Calu3 (cell line): ENCODE measurements at places on chromosomes 16 and 17.

- peaks cover 33% of the 10 kb centered on the region for H3K4me1 ChIP-seq
- H3K27ac ChIP-seq: peak overlapping the region; percentile 78
- H3K36me3 ChIP-seq: peaks cover 35% of the 10 kb centered on the region
- DNase-seq: no peak
Observed at GRCh38 chr16:2427526-2427925, 1.7 kb upstream of the CCNF start.

- peak overlapping the region; percentile 63 for H3K27ac ChIP-seq
- H3K36me3 ChIP-seq: peaks cover 25% of the 10 kb centered on the region
- peak overlapping the region; percentile 26 for H3K4me3 ChIP-seq
- peaks cover 52% of the 10 kb centered on the region for H3K4me1 ChIP-seq
- DNase-seq: peak; percentile 69
Observed at GRCh38 chr17:17729620-17730249, 48.5 kb downstream of the RAI1 start.

GRCh38 chr16:24845726-24846547 is at the start of gene SLC5A11:
Gene SLC5A11 (plus strand): TSS chr16:24845963. CDS start chr16:24858644, 12,681 bp downstream.
- peaks cover 52% of the 10 kb centered on the region for H3K4me1 ChIP-seq
- H3K4me3 ChIP-seq: peak within 1 kb of the TSS; percentile 23

GRCh38 chr17:55451203-55451641 is 29.6 kb upstream of the MMD start:
- no peak for DNase-seq
- peaks cover 34% of the 10 kb centered on the region for H3K4me1 ChIP-seq
- H3K27me3 ChIP-seq: no peaks in the 10 kb centered on the region
- H3K27ac ChIP-seq: peak overlapping the region; percentile 8
- H3K36me3 ChIP-seq: peaks cover under 1% of the 10 kb centered on the region

DNA sequence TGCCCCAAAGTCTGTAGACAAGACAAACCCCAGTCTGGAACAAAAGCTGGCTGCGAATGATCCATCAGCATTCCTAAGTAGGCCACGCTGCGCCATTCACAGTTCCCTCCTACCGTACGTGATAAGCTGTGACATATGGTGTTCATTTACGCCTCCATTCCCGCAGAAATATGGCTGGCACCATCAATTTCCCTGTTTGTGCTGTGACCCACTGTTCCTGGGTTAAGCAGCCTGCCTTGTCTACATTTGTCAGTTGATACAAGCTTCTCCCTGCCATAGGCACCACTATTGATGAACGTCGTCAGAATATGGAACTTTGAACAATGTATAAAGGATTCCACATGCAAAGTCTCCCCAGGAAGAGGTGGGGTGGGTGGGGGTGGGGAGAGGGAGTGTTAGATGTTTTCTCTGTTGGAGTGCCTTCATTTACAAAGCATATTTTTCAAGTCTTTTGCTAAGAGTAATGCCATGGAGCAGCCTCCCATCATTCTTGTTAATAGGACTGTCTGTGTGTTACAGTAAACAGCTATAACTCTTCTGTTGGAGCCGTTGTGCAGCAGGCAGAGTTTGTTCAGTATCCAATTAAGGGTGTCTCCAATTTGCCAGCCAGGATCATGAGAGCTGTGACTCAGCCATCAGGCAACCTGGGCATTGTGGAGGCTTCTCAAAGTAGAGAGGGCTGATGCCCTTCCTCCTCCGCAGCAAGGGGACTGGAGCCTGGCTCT is 294.6 kb downstream of the TMEM114 start:
- no peaks in the 10 kb centered on the region for H3K4me1 ChIP-seq
- H3K36me3 ChIP-seq: no peaks in the 10 kb centered on the region

- H3K4me1 ChIP-seq: peaks cover 26% of the 10 kb centered on the region
- no peaks in the 10 kb centered on the region for H3K27me3 ChIP-seq
- DNase-seq: no peak
- no peak overlapping the region for H3K4me3 ChIP-seq
- no peak overlapping the region for H3K27ac ChIP-seq
Observed at GRCh38 chr16:66678337-66678736, 18.2 kb downstream of the CMTM4 start.

GRCh38 chr17:51230306-51230705 is 29.5 kb downstream of the MBTD1 start:
- no peak for DNase-seq
- H3K4me1 ChIP-seq: peaks cover 38% of the 10 kb centered on the region
- H3K27me3 ChIP-seq: no peaks in the 10 kb centered on the region
- H3K36me3 ChIP-seq: peaks cover 6% of the 10 kb centered on the region
- no peak overlapping the region for H3K4me3 ChIP-seq

DNA sequence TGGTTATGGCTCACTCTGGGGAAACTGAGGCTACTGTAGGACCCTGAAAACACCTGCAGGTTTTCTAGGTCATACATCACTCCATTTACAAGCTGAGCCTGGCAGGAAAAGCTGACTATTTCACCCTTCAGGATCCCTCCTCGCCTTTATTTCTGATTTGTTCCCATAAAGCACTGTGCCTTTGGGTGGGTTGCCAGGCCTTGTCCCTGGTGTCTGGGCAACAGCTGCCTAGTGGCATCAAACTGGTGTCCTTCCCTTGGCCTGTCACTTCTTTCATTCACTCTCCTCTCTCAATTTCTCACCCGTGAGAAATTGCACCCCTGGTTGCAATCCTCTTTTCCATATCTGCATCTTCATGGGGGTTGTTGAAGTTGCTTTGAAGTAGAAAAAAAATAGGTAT is 1.6 kb downstream of the MYL4 start:
- no peaks in the 10 kb centered on the region for H3K36me3 ChIP-seq
- H3K27ac ChIP-seq: no peak overlapping the region
- H3K4me1 ChIP-seq: peaks cover 5% of the 10 kb centered on the region
- H3K4me3 ChIP-seq: no peak overlapping the region
- peaks cover 26% of the 10 kb centered on the region for H3K27me3 ChIP-seq
- no peak for DNase-seq

GRCh38 chr16:30736995-30737793 is 11.0 kb upstream of the PHKG2 start:
- peaks cover 97% of the 10 kb centered on the region for H3K36me3 ChIP-seq
- H3K4me3 ChIP-seq: no peak overlapping the region
- no peaks in the 10 kb centered on the region for H3K27me3 ChIP-seq
- peak overlapping the region; percentile 39 for H3K27ac ChIP-seq
- H3K4me1 ChIP-seq: peaks cover 24% of the 10 kb centered on the region

- H3K4me3 ChIP-seq: no peak overlapping the region
- DNase-seq: no peak
- H3K4me1 ChIP-seq: peaks cover 27% of the 10 kb centered on the region
- H3K27ac ChIP-seq: no peak overlapping the region
Observed at GRCh38 chr16:4365014-4365406, 6.6 kb upstream of the VASN start.

DNA sequence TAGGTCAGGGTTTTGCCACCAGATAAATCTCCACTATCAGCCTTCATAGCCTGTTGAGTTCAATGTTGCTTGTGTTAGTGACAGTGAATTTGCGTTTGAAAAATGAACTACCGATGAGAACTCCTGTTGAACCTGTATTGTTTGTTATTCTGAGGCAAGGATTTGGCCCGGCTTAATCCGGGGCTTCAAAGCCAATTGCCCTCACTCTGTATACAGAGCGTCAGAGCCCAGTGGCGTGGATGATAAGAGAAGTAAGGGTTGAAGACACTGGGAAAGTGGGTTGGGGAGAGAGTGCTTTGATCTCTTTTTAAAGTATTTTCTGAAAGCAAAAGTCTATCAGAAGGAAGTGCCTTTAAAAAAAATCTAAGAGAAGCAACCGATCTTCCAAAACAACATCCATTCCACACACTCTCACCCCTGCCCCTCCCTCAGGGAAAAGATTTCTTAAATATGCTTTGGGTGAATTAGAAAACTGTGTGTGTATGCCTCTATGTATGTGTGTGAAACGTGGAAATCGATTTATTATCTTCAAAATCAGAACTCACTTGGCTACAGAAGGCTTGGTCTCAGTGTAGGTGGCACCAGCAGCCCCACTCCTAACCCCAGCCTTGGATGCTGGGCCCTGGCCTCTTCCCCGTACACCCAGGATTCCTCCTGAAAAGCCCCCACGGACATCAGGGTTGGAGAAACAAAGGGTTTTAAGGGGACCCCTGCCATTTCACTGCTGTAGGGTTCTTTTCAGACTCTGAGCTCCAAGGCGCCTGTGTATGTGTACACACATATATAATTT is 8.8 kb downstream of the TBX4 start:
- no peaks in the 10 kb centered on the region for H3K4me1 ChIP-seq
- peaks cover 74% of the 10 kb centered on the region for H3K27me3 ChIP-seq
- H3K27ac ChIP-seq: no peak overlapping the region

GRCh38 chr17:77527409-77527808 is 386.6 kb downstream of the SEC14L1 start:
- H3K4me1 ChIP-seq: no peaks in the 10 kb centered on the region
- H3K4me3 ChIP-seq: no peak overlapping the region
- no peak overlapping the region for H3K27ac ChIP-seq
- DNase-seq: no peak
- H3K27me3 ChIP-seq: peaks cover 15% of the 10 kb centered on the region
- peaks cover 4% of the 10 kb centered on the region for H3K36me3 ChIP-seq

GRCh38 chr17:44556832-44557606 is at the start of gene FZD2:
Gene FZD2 (plus strand): TSS chr17:44557484. CDS start chr17:44557689, 205 bp downstream.
- peak within 1 kb of the TSS; percentile 93 for H3K4me3 ChIP-seq
- H3K27me3 ChIP-seq: no peaks in the 10 kb centered on the region
- H3K4me1 ChIP-seq: peaks cover 49% of the 10 kb centered on the region
- peak within 1 kb of the TSS; percentile 88 for H3K27ac ChIP-seq
- DNase-seq: peak; percentile 94

GRCh38 chr16:49531425-49531824 is 157.8 kb downstream of the C16orf78 start:
- H3K27ac ChIP-seq: no peak overlapping the region
- no peaks in the 10 kb centered on the region for H3K4me1 ChIP-seq
- H3K36me3 ChIP-seq: no peaks in the 10 kb centered on the region
- peaks cover 100% of the 10 kb centered on the region for H3K27me3 ChIP-seq
- no peak for DNase-seq

GRCh38 chr17:29155227-29155965 is 24.8 kb downstream of the MYO18A start:
- peaks cover 94% of the 10 kb centered on the region for H3K4me1 ChIP-seq
- H3K36me3 ChIP-seq: peaks cover 25% of the 10 kb centered on the region
- H3K27ac ChIP-seq: peak overlapping the region; percentile 95
- H3K4me3 ChIP-seq: peak overlapping the region; percentile 59

- no peak overlapping the region for H3K4me3 ChIP-seq
- H3K27ac ChIP-seq: no peak overlapping the region
- peaks cover 62% of the 10 kb centered on the region for H3K4me1 ChIP-seq
- H3K36me3 ChIP-seq: peaks cover 13% of the 10 kb centered on the region
- H3K27me3 ChIP-seq: no peaks in the 10 kb centered on the region
- no peak for DNase-seq
Observed at GRCh38 chr17:56113486-56113885, 39.8 kb upstream of the ANKFN1 start.

GRCh38 chr17:67619555-67619954 is 98.2 kb upstream of the NOL11 start:
- no peak for DNase-seq
- no peaks in the 10 kb centered on the region for H3K36me3 ChIP-seq
- no peaks in the 10 kb centered on the region for H3K27me3 ChIP-seq
- no peak overlapping the region for H3K4me3 ChIP-seq

GRCh38 chr17:11671126-11671525 is 72.9 kb downstream of the DNAH9 start:
- H3K4me1 ChIP-seq: no peaks in the 10 kb centered on the region
- DNase-seq: no peak
- H3K27me3 ChIP-seq: no peaks in the 10 kb centered on the region
- H3K4me3 ChIP-seq: no peak overlapping the region
- no peak overlapping the region for H3K27ac ChIP-seq

GRCh38 chr16:21719283-21719682 is 55.5 kb downstream of the OTOA start:
- H3K27me3 ChIP-seq: no peaks in the 10 kb centered on the region
- no peak overlapping the region for H3K27ac ChIP-seq
- no peak overlapping the region for H3K4me3 ChIP-seq
- H3K36me3 ChIP-seq: no peaks in the 10 kb centered on the region

DNA sequence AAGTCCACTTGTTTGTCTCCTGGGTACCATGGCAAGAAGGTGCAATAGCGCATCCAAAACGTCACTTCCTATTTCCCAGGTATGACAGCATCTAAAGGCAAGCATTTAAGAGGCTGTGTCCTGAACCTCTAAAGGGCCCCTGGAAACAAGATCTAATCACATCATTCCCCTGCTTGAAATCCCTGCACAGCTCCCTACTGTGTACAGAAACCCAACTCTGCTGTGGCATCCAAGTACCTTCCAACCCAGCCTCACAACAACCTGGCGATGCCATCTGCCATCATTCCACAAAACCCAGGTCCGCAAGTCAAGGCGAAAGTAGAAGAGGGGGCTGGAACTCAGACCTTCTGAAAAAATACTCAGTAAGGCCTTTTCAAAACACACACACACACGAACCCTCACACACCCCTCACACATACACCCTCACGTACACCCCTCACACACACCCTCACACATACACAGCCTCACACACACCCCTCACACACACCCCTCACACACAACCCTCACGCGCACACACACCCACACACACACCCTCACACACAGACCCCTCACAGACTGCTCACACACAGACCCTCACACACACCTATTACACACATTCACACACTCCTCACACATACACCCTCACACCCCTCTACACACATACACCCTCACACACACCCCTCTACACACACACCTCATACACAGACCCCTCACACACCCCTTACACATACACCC is 24.5 kb downstream of the C17orf67 start:
- H3K4me3 ChIP-seq: no peak overlapping the region
- H3K36me3 ChIP-seq: no peaks in the 10 kb centered on the region
- no peaks in the 10 kb centered on the region for H3K27me3 ChIP-seq
- peaks cover 8% of the 10 kb centered on the region for H3K4me1 ChIP-seq
- H3K27ac ChIP-seq: no peak overlapping the region

GRCh38 chr17:50276588-50277356 is 2.5 kb downstream of the TMEM92 start:
- peaks cover 30% of the 10 kb centered on the region for H3K27me3 ChIP-seq
- DNase-seq: no peak
- H3K4me3 ChIP-seq: no peak overlapping the region
- H3K36me3 ChIP-seq: peaks cover 17% of the 10 kb centered on the region
- peaks cover 48% of the 10 kb centered on the region for H3K4me1 ChIP-seq

- H3K27me3 ChIP-seq: peaks cover 8% of the 10 kb centered on the region
- no peak overlapping the region for H3K4me3 ChIP-seq
Observed at GRCh38 chr16:83577078-83577745, 230.6 kb upstream of the HSBP1 start.

DNA sequence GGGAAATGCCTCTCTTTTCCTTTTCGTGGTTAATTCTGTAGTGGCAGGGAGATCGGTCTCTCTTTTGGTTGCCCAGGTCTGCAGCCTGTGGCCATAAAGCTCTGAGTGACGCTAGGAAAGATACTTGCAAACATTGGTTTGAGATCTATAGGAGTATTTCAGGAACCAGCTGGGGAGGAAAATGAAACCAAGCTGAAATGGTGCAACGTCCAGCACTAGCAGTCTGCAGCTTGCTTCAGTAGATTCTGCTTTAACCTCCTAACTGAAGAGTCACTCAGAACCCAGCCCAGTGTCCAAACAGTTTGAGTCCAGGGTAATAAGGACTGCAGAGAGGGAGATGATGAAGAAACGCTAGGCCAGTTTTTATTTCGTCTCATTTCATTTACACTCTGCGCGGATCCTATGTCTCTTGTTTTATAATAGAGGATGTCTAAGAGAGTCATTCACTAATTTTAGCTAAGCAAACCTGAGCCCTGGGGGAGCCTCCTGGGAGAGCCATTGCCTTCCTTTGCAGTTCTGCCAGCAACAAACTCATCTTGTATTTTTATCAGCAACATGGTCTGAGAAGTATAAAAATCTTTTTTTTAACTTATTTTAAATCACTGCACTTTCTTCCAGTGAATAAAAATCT is 12.0 kb downstream of the SP2 start:
- no peak overlapping the region for H3K4me3 ChIP-seq
- H3K27ac ChIP-seq: no peak overlapping the region
- H3K36me3 ChIP-seq: peaks cover 25% of the 10 kb centered on the region
- no peak for DNase-seq
- H3K4me1 ChIP-seq: no peaks in the 10 kb centered on the region

GRCh38 chr16:85733155-85733838 is 17.6 kb downstream of the C16orf74 start:
- no peak overlapping the region for H3K4me3 ChIP-seq
- no peaks in the 10 kb centered on the region for H3K27me3 ChIP-seq
- no peaks in the 10 kb centered on the region for H3K4me1 ChIP-seq
